ENCODE measurements at places on chromosomes 3 and 15.

GRCh38 chr3:80564391-80564790 lies 796.6 kb upstream of the ROBO1 start:
- no peak for DNase-seq

DNA sequence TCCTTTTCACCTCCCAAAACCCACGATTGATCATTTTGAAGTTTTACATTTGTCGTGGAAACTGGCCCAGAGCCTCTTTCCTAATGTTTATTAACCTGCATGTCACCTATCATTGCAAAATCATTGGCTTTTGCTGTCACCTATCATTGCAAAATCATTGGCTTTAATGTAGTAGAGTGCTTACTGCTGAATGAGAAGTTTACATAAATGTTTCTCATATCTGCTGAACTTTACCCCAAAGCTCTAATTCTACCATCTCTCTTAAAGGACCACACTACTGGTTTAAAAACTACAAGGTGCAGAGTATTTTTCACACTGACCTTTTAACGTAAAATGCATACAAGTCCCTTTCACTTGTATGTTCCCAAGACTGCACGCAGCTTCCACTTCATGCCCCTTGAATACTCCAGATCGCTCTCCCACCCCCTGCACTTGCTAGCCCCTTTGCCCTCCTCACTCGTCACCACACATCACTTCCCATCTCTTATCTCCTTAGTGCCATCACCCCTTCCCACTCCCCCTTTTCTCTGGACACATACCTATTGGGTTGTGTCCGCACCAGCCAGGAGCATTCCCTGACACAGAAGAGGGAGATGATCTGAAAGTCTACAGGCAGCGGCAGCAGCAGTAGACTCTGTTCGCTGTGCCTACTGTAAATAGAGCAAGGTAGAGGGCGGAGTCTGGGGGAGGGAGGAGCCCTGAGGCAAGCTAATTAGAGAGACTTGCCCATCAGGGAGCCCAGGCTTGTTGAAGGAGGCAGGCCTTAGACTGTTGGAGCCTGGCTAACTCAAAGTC lies 30.2 kb upstream of the ATOSA start:
- DNase-seq, result peak; percentile 25

DNA sequence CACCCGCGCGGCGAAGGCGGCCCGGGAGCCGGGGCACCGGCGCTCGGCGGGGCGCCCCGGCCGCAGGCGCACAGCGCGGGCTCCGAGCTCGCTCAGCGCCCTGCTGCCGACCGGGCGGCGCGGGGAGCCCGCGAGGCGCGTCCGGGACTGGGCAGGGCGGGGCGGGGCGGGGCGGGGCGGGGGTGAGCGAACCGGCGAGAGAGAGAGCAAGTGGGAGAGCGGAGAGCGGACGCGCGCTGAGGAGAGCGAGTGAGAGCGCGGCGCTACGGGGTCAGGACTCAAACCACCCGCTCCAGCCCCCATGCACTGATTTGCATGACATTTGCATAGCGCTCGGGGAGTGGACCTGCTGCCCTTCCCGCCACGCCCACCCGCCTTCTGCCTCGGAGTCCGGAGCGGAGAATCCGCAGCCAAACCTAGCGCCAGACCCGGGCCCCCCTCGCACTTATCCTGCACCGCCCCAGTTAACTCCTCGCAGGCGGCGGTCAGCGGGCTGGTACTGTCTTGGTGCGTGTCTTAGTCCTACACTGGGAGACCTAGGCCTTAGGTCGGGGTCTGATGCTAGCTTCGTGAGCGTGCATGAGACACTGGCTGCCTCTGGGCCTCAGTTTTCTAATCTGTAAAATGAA lies at the start of gene MYLK:
Gene MYLK (minus strand): TSS at position 130 of the 629 bp plus-strand sequence. CDS start 90,491 bp downstream, outside the sequence.
- DNase-seq, result peak; percentile 74

- DNase-seq, result peak; percentile 24
Measured at GRCh38 chr3:32392536-32393302, 1.1 kb downstream of the CMTM7 start.

DNA sequence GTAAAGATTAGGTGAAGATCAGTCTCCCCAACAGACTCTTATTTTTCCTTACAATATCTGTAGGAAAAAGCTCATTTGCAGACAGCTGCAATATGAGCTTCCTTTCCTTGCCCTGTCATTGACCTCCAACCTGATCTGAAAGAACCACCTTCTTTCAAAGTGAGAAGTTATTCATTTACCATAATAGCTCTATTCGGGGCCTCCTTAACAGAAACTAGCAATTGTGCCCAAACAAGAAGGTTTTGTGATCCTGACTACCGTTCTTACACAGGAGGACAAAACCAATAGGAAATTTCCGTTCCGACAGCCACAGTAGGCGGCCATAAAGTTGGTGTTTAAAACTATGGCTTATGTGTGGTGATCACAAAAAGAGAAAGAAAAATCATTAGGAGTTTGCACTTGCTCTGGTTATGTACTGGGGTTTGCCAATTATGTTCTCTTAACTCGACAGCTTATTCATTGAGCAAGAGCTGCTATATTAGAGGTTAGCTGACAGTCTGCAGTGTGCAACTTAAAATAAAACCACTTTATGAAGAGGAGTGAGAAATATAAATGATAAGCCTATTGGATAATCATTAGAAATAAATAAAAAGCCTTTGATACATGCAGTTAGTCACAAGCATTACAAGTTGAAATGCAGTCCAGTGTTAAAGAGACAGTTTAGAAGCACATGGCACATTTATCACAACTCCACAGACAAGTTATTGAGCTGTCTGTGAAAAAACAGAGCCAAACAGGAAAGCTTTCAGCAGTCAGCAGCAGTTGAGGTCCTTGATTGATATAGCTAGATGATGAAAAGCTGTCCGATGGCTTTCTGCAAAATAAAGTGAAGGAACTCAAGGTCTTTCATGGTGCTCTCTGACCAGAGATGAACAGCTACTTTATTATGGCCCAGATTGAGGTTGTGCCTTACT lies 199.8 kb downstream of the WDR72 start:
- no peak for DNase-seq

DNA sequence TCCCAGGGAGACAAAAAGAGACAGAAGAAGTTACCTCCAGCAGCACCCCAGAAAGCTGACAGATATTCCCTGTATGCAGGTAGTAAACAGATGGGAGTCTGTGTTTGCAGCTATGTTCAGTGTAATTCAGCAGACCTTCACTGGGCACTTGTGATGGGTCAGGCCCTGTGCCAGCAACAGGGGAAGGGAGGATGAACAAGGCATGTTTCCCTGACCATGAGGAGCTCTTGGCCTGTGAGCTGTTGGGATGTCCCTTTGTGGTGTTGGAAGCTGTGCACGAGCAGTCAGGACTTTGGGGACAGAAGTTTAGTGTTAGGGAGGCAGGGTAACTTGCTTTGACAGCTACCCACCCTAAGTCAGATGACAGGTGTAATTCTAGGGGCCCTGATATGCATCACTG lies 106.0 kb upstream of the TRIM42 start:
- DNase-seq, result no peak

DNA sequence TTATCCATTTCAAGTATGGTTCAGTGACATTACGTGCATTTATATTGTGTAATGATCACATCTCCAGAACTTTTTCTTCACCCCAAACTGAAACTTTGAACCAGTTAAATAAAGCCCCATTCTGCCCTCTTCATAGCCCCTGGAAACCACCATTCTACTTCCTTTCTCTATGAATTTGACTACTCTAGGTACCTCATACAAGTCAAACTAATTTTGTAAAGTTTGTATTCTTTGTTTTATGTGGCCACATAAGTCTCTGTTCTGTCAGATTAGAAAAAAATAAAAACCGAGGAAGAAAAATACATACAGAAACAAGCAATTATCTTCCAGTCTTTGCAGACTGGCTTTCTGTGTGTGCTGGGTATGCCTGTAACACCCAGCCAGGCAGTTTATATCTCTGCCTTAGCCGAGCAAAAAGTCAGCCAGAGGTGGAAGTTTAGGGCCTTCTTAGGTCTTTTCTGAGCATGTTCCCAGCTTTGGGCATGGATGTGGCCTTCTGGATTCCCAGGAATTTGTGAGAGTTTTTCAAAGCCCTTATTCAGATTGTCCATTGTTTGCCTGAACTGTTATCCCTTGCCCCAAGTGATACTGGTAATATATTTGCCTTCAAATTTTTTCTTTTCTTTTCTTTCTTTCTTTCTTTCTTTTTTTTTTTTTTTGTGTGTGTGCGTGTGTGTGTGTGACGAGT lies 6.0 kb upstream of the GRAMD1C start:
- no peak for DNase-seq

GRCh38 chr15:86041399-86041798 lies 38.3 kb upstream of the AGBL1 start:
- DNase-seq, result no peak

DNA sequence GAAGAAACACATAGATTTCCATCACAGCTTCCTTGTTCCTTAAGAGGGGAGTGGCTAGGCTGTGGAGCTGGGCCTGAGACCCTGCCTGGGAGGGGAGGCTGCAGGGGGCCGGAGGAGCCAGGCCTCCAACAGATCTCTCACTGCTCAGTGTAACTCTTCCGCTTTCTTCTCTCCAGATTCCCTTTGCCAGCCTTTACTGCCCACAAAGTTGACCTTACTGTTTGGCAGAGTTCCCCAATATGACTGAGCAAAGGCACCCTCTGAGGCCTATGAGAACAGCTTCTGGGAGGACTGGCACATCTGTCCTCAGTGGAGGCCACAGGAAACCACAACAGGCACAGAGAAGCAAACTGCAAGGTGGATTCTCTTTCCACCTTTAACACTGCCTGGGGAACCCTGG lies 38.1 kb downstream of the SLCO2A1 start:
- DNase-seq, result no peak

DNA sequence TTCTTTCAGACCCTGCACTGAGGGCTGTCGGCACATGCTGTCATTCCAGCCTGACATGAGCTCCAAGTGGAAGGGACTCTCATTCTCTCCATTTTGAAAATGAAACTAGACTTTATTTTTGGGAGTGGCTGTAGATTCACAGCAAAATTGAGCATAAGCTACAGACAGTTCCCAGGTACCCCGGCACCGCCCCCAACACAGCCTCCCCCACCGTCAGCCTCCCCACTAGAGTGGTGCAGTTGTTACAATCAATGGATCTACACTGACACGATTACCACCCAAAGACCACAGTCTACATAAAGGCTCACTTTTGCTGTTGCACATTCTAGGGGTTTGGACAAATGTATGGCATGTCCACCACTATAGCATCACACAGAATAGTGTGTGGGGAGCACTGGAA lies 29.5 kb upstream of the FGD5 start:
- no peak for DNase-seq

DNA sequence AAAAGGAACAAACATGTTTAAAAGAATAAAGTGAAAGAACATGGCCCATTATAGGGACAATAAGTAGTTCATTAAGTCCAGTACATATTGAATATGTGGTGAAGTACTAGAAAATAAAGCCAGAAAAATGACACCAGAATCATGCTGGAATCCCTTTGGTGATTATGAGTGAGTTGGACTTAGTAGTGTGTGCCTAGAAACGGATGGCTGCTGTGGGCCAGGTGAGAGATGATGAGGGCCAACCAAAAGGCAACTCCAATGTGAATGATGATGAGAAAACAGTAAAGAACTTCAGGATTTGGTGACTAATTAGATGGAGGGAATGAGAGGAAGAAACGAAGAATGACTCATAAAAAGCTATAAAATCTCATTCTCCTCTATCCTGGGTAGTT lies 3.3 kb downstream of the CRYGS start:
- DNase-seq, result no peak

GRCh38 chr15:58742819-58743502 lies 6.5 kb downstream of the ADAM10 start:
- no peak for DNase-seq

DNA sequence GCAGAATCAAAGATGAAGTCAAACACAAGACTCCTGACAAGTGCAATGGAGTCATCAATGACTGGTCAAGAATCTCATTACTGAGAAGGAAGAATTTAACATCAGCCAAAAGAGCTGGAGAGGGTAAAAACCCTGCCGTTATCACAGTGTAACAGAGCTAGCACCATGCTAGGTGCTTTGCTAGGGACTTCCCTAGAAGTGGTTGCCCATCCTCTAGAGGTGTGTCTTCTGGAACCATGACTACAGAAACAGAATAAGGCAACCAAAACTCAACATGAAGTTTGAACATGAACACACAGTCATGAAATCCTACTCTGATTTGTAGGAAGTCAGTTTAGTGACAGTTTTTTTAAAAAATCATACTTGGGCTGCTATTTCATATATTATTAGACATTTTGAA lies 9.5 kb downstream of the ACAD11 start:
- DNase-seq, result no peak

- DNase-seq, result no peak
Measured at GRCh38 chr15:50189633-50190032, 7.6 kb downstream of the SLC27A2 start.

GRCh38 chr3:13502791-13503060 lies 22.6 kb downstream of the HDAC11 start:
- DNase-seq, result no peak

- DNase-seq, result no peak
Measured at GRCh38 chr3:45509038-45509767, 85.3 kb upstream of the LIMD1 start.

GRCh38 chr3:189275852-189276251 lies 104.1 kb downstream of the TPRG1 start:
- no peak for DNase-seq

- DNase-seq, result no peak
Measured at GRCh38 chr3:127739347-127740135, 66.8 kb downstream of the ABTB1 start.

- DNase-seq, result no peak
Measured at GRCh38 chr3:187957165-187957581, 196.8 kb upstream of the LPP start.

DNA sequence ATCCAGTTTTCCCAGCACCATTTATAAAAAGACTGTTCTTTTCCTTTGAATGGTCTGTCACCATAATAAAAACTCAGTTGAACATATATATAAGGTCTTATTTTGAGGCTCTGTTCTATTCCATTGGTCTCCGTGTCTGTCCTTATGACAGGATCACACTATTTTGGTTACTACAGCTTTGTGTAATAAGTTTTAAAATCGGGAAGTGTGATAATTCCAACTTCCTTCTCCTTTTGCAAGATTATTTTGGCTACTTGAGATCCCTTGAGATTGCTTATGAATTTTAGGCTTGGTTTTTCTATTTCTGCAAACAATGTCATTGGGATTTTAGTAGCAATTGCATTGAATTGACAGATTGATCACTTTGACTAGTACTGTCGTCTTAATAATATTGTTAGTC lies 35.7 kb downstream of the SACM1L start:
- no peak for DNase-seq

GRCh38 chr3:191235331-191236314 lies 36.6 kb downstream of the OSTN start:
- DNase-seq, result no peak

DNA sequence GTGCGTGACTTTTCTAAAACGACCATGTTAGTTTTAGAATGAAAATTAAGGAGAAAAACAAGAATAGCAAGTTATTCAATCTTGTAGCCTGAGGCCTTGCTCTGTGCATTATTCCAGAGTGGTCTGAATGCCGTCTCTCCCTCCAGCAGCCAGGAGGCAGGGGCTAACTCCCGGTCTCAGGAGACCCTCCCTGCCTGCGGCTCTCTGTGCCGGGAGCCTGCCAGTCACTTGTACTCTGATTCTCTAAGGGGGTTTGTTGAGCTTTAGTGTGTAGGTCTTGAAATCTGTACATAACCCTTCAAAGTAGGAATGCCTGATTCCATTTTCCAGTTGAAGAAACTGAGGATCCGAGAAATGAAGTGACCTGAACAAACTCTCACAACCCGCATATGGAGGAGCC lies 97.3 kb downstream of the ARNT2 start:
- DNase-seq, result no peak
